ENCODE measurements at places on chromosomes 13 and 19. TPM values are rescaled to one million over a fixed set of nuclear protein-coding genes. Genes with fewer than 3 reads are reported as not detected.

DNA sequence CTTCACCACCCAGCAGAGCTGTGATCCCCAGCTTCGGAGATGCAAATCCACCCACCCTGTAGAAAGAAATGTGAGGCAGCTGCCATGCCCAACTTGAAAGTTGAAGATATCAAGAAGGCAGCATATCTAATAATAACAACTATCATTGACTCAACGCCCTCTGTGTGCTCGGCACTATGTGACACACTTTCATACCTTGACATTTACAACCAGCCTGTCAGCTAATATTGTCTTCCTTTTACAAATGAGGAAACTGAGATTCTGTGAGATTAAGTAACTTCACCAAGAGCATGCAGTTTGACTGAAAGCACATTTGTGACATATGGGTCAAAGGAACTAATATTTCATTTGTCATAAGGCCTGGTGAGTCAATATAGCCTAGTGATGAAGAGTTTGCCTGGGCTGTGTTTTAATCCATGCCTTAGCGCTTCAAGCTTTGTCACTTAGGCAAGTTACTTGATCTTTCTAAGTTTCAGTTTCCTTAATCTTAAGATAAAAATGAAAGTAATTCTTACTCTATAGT lies 137.0 kb downstream of the FLT1 start:
- DNase-seq = no peak

- no peak for DNase-seq
Observed at GRCh38 chr13:42393573-42394360, 121.8 kb downstream of the AKAP11 start.

DNA sequence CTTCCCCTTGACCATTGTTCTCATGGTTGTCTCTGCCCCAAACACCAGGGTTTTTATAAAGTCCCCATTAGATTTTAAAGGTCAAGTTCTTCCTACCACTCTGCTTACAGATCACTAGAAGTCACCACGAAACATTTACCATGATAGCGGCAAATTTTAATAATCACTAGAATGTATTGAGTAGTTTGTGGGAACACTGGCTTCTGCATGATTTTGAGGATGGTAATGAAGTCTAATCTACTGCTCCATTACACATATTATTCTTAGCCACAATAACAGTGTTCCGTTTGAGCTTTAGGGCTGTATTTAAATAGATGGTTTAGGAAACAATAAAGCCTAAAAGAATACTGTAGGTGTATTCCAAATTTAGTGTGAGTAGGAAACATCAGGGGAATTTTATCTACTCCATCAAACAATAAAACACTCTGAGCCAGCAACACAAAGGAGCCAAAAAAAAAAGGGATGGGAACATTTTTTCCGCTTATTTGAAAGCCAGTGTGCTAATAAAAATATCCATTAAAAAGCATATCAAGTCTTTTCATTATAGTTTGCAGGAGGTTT lies 49.7 kb downstream of the KLF12 start:
- no peak for DNase-seq

LONP1 gene
- total RNA-seq = 42.1 TPM

TRPM4 gene
- total RNA-seq = 7.9 TPM
